Kidney (tissue), 22 donors: ENCODE measurements at places on chromosomes 5 and 9. TPM values are rescaled to one million over a fixed set of nuclear protein-coding genes. Genes with fewer than 3 reads are reported as not detected.
A peak's percentile ranks its signal among the peaks of the same experiment; 100 is the strongest.

DNA sequence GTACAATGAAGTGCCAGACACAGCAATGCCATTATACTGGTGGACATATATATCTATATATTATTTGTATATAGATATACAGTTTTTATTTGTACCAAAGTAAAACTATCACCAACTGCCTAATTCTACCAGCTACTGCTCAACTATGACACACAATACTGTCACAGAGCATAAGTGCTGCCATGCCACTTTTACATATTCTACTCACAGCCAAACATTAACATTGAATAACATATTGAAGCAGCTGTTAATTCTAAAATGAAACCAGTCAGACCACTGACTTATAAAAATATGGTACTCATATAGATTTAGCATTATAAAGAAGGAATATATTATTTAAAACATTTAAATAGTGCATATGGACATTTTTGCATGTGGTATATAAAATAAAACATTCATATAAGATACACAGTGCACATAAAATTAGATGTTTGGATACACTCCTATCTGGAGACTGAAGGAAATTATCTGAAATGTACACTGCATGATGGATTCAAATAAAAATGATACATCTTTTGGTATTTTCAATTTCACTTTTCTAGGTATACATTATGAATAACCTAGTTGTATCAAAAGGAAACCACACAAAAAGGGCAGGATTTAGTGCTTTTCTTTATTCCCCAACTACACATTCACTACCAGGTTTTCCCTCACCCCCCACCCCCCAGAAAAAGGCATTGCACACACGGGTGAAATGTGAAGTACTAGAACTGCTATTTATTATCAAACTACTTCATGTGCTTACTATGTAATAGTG, 48.9 kb downstream of the PKD2L2 start:
- DNase-seq = no peak

DNA sequence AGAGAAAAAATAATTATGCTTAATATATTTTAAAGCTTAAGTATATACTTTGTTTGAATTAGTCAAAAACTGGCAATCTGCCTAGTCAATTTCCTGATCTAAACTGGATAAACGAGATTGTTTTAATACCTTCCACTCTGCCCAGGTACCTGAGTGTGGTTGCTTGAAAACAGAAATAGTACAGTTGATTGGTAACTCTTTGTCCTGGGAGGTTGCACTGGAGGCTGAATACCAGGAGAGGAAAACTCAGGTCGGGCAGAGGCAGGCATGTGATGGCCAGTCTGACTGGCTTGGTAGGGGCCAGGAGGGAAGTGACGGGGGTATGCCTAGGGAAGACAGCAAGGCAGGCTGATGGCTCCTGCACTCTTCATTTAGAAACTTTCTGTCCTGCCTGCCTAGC, 80.2 kb downstream of the PIK3R1 start:
- no peak for DNase-seq

- DNase-seq = no peak
Measured at GRCh38 chr5:96037128-96037527, 75.5 kb upstream of the ELL2 start.

- DNase-seq = no peak
Measured at GRCh38 chr9:35723426-35723825, 8.6 kb downstream of the TLN1 start.

OR1Q1 gene
- not detected for total RNA-seq

- peak; percentile 70 for DNase-seq
Measured at GRCh38 chr9:128043467-128043868, 23.7 kb downstream of the NAIF1 start.

DNA sequence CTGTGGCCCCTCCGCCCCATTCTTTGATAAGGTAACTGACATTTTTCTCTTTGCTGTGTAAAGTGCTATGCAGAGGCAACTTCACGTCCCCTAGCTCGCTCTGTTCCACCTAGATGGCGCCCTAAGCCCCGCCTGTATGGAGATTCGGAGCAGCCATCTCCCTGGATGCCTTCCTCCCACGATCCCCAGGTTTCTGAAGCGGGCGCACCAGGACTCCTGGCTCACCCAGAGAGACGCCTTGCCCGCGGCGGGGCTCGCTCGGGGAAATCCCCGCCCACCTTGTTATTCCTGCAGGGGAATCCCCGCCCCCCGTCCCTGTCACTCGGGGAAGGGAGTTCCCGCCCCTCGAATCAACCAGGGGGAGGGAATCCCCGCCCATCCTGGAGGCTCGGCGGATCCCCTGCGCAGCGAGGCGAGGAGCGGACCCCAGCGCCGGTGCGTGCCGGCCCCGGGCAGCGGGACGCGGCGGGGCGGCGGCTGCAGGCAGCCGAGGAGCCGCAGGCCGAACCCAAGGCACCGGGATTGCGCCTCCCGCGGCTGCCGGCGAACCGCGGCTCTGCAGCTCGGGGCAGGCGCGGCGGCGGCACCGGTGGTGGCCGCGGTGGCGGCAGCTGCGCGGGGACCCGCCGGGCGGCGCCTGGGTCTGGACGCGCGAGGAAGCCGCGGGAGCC, at the start of gene PDZD2:
TSS of gene PDZD2 (plus strand) at position 384 of the 671 bp plus-strand sequence.
- DNase-seq = peak; percentile 93

SIT1 gene
- 3.1 TPM for total RNA-seq

- DNase-seq = no peak
Measured at GRCh38 chr5:40029711-40030495, 605.1 kb upstream of the DAB2 start.

GPR150 gene
- total RNA-seq = 0.16 TPM

COL5A1 gene
- 23.8 TPM for total RNA-seq

DNA sequence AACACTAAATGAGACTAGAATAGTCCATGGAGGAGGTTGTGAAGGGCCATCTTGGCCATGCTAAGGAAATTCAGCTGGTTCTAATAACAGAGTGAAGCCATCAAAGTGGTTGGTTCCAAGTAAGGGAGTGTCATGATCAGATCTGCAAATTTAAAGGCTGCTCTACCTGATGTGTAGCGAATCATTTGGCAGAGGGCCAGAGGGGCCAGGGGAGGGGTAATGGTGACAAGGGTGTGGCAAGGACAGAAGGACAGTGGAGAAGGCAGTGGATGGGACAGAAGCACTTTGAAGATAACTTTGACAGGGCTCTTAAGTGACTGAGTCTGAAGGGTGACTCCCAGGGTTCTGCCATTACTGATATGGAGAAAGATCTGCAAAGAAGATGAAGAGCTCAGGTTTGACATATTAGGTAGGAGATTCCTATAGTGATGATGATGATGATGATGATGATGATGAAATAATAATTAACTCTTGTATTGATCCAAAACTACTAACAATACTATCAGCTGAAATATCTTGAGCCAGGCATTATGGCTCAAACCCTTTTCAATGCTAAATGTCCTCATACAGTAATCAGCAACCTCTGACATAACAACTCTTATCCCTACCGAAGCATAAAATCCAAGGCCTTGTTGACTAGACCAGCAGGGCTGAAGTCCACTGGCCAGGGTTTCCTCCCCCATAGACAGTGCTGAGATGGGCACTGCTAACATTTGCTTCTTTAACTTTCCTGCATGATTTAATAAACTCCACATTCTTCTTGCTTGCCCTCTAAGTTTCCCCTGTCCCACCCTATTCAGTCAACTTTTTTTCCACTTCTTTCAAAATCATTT, 20.0 kb downstream of the KIAA1191 start:
- no peak for DNase-seq

GRCh38 chr5:126931963-126932660, 98.2 kb downstream of the MARCHF3 start:
- no peak for DNase-seq

CCNJL gene
- total RNA-seq = 1.6 TPM

- no peak for DNase-seq
Measured at GRCh38 chr5:31435730-31436129, 96.2 kb downstream of the DROSHA start.

GRCh38 chr5:126849101-126849678, 72.3 kb downstream of the LMNB1 start:
- DNase-seq = no peak

DNA sequence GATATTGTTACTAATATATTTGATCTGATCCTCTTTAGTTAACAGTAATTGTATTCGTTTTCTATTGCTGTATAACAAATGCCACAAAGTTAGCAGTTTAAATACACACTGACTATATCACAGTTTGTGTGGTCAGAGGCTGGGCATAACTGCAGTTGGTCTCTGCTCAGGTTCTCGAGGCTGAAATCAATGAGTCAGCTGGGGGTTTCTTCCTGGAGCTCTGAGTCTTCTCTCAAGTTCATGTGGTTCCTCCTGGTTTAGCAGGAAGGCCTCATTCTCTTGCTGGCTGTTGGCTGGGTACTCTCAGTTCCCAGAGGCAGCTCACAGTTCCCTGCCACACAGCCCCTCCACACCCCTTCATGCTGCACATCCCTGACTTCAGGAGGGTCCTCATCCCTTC, 20.7 kb downstream of the COL23A1 start:
- DNase-seq = no peak

DNA sequence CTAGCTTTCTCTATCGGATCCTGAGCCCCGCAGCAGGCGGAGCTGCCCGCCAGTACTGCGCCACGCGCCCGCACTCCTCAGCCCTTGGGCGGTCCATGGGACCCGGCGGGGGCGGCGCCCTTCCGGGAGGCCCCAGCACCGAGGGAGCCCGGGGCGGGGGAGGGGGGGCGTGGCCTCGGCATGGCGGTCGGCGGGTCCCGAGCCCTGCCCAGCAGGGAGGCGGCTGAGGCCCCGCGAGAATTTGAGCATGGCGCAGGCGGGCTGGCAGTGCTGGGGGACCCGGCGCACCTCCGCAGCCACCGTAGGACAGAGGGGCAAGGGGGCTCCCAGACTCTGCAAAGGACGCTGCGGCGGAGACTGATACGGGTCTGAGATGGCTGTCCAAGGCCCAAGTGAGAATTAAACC, 6.8 kb downstream of the ZDHHC11B start:
- DNase-seq = no peak

DNA sequence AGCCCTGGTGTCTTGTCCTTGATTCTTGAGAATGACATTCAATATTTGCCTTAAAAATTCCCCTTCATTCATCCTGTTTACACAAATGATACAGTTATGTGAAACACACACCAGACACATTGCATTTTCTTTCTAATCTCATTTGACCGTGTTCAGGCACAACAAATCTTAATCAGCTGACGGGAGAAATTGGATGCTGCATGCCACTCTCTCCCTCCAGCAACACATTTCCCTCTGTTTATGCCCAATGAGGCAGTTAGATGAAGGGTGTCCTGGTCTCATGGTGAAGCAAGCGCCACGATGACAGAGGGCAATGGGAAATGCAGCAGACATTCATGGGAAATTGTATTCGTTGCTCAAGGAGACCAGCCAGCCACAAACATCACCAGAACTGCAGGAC, 3.2 kb upstream of the FGF1 start:
- no peak for DNase-seq

KCNV2 gene
- total RNA-seq = not detected

DNA sequence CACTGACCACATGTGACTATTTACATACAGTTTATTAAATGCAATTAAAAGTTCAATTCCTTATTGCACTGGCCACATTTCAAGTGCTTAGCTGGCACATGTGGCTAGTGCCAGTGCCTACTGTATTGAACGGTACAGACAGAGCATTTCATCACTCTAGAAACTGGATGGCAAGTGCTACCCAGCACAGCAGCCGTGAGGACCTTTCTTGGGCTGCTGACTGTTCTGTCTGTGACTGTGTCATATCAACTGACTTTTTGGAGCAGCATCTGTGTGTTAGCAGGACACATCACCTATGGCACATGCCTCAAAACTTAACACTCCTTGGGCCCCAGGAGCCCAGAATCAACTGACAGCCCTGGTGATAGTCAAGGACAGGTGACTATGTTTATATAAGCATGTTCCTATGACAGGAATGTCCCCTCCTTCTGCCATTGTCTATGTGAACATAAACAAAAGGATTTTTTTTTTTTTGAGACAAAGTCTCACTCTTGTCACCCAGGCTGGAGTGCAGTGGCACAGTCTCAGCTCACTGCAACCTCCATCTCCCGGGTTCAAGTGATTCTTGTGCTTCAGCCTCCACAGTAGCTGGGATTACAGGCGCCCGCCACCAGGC, 8.9 kb downstream of the IRF1 start:
- DNase-seq = no peak

DNA sequence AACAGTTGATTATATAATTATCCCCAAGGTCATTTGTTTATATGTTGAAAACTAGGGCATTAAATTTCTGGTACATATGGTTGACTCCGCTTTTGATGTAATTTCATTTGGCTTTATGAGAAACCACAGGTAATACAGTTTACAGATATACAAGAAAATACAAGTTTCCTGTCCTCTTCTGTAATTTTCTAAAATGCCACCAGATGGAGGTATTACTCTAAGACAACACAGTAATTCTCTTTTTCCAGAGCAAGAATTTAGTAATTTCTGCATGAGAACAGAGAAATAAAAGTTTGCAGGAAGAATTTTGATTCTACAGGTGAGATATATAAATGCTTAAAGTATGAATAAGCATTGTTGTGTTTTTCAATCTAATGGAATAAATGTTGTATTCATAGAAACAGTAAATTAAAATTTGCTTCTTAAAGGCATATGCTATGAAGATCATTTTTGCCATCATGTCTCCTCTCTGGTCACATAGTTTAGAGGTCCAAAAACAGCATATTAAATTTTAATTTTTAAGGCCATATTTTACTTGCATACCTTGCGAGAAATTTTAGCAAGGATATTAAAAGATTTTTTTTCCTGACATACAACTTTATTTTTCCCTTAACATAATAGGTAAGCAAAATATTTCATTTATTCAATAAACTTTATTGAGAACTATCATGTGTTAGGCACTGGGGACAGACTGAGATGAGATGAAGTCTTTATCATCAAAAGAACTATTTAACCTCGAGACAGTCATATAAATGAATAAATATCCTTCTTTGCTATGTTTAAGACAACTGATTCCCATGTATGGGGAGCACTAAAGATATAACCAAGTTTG, 22.7 kb downstream of the CHD1 start:
- no peak for DNase-seq

DNA sequence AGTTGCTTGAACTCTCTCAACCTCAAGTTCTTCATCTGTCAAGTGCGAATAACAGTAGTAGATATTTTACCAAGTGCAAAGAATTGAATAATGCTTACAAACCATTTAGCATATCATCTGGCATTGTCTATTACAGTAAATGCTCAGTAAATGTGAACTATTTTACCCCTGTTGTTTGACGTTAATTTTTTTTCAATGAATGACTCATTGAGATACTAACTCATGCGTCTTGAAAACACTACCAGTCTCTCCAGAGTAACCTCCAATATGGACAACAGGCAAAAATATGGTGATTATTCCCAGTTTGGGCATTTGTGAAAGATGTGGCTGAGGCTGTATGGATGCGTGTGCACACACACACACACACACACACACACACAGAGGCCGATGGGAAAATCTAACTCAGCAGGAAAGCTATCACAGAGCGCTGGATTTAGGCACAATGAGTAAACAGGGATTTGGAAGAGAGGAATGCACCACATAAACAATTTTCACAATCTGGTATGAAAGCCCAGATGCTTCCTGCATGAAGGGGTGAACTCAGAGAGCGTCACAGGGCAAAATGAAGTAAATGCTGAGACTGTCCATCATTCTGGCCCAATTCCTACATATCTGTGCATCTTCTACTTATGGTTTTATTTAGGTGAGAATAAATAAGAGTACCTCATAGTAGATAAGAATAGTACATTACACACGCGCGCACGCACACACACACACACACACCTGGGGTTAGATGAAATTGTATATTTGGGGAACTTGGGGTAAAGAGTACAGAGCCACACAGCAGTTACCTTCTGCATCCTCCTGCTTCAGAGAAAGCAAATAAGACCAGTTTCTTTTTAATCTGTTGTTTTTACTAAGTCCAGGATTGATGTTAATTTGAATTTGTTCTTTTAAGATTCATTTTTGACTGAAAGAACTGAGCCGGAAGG, 128.7 kb downstream of the PALM2AKAP2 start:
- DNase-seq = no peak
